ENCODE measurements at places on chromosomes 4 and X.

- DNase-seq: no peak
These were observed 29.5 kb downstream of the EGFL6 start for GRCh38 chrX:13598877-13599276.

DNA sequence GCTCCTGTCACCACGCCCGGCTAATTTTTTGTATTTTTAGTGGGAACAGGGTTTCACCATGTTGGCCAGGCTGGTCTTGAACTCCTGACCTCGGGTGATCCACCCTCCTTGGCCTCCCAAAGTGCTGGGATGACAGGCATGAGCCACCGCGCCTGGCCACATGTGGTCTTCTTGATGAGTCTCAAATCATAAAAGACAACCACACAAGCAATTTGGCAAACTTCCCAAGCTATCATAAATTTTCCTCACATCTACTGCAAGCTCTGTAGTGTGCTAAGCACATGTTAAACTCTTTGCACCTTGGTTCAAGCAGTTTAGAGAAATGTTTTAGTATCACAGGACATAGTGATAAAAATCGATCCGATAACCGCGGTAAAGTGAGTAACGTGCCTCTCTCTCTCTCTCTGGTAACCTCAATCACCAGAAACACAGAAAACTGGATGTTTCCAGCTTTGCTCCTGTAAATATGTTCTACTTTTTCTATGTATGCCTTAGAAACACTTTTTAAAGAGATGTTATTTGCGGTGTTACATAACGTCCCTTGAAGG, 256.8 kb downstream of the DHRSX start:
- no peak for DNase-seq

DNA sequence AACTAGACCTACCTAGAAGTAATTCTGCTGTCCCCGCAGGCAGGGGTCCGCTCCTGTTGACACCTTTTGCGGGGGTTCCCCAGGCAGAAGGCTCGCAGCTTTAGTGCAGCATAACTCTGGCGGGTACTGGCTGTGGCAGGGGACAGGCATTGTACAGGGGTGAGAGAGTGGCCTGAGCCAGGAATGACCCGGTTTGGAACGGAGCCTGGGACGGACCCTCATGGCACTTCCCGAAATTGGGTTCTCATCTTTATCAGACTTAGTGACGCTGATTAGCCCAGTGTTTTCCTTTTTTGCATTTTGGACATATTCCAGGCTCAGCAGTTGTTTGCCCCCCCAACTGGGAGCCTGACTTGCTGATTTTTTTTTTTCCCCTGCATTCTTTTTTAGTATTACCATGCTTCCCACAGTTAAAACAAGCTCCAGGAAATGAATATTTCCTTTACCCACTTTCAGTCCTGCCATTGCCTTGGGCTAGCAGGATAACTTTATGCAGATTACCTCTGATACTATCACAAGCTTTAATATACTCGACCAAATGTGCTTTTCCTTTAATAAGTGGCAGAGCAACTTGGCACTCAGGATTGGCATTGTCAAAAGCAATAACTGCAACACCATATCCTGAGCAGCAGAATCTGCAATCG, 55.8 kb upstream of the WDR1 start:
- no peak for DNase-seq

GRCh38 chr4:100422894-100423293, 94.9 kb downstream of the EMCN start:
- DNase-seq: no peak

DNA sequence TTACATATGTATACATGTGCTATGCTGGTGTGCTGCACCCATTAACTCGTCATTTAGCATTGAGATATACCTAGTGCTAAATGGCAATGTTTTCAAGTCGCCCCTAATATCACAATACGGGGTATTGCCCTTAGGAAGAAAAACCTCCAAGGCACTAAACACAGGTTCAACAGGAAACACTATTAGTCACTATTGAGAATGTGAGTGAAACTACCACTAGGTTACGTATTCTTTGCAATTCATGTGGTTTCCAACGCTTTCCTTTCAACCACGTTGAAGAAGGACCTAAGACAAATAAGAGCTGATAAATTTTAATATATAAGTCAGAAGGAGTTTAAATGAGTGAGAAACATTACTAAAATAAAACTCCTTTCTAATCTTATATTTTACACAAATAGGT, 134.7 kb upstream of the SPANXN4 start:
- no peak for DNase-seq

DNA sequence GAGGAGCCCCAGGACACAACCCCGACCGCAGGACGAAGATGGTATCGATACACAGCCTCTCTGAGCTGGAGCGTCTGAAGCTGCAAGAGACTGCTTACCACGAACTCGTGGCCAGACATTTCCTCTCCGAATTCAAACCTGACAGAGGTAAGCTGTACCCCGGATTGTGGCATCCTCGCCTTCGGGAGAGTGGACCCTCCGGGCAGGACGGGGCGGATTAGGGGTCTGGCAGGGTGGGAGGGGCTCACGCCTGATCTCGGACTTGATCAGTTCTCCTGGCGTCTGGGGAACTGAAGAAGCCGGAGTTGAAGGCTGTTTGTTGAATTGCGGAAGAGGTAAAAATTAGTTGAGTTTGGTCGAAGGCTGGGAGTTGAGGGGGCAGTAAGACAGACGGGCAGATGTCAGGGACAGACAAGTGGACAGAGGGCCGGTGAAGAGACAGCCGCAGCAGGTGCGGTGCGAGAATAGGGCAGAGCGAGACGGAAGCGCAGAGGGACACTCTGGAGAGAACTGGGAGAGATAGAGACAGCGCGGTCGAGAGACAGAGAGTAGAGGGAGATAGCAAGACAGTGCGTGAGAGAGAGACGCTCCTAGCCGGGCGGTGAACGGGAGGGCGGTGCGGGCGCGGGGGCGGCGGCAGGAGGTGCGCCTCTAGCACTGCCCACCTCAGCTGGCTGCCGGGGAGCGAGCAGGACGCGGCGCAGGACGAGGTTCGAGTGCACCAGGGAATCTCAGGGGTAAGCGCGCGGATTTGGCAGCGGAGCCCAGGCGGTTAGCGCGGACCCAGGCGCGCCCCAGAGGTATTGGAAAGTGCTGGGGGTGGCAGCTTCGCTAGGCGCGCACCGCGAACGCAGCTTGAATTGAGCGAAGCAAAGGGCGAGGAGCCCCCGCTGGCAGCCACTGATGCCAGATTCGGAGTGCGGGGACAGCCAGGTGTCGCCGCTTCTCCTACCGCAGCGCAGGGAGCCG, 23.9 kb downstream of the ARHGAP36 start:
- DNase-seq: no peak

DNA sequence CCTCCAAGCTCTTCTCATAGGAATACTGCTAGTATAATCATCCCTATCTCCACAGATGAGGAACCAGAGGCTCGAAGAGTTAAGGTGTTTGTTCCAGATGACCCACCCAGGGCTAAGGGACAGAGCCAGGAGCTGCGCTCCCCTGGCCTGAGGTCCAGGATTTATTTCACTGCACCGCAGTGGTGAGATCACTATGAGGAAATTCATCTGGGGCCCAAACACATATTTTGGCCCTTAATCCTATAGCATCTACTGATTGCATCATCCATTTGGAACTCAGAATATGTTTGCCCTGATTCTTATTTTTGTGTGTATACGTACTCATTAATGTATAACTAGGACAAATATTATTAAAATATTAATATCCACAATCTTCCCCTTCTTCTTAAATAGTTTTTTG, 100.1 kb upstream of the RBPJ start:
- no peak for DNase-seq

DNA sequence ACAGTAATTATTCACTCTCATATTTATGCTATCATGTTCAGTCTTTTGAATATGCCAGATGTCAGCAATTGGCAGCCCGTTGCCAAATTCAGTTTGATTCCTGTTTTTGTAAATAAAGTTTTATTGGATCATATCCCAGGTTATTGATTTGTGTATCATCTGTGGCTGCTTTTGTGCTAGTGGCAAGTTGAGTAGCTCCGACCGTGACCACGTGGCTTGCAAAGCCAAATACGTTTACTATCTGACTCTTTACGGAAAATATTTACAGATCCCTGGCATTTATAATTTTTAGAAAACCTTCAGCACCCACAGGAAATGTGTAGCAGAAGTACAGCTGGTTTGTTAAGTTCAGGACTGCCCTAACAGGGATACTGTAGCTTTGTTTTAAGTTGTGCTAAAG, 67.4 kb downstream of the VCX2 start:
- DNase-seq: no peak

- no peak for DNase-seq
These were observed 649.7 kb downstream of the GRID2 start for GRCh38 chr4:92953462-92953861.

GRCh38 chr4:2264481-2265041, 2.7 kb upstream of the MXD4 start:
- DNase-seq: no peak

DNA sequence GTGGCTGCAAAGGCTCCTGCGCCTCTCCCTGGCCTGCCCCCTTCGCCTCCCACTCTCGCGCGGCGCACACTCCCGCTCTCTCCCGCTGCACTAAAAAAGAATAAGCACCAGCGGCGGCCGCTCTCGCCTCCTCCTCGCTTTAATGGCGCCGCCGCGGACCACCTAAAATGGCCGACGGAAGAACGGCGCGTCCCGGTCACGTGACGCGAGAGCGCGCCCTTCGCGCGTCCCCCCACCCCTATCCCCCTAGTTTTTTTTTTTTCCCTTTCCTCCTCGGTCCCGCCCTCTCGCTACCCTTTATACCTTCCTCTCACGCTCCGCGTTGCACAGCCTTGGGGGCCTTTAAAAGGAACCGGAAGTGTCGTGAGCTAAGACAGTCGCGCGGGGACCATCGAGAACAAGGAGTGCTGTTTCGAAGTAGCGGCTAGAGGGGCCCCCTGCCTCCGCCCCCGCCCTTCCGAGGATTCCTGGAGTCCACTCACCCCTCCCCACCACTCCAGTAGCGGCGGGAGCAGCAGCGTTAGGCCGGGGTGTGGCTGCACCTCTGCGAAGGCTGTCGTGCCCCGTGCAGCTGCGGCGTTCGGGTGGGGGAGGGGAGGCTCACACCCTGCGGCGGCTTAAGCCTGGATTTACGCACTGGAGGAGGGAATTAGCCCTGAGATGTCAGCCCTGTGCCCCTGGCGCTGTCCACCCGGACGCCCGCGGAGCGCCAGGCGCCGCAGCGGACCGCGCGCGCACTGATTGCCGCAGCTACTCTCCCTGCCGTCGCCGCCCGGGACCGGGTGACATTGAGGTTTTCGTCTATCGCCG, at the start of gene HNRNPD:
Gene HNRNPD, minus strand, starts transcription at position 176 of the 810 bp plus-strand sequence. CDS start 313 bp downstream, outside the sequence.
- DNase-seq: peak; percentile 100

GRCh38 chrX:7191681-7192110, 43.7 kb upstream of the PUDP start:
- peak; percentile 35 for DNase-seq

DNA sequence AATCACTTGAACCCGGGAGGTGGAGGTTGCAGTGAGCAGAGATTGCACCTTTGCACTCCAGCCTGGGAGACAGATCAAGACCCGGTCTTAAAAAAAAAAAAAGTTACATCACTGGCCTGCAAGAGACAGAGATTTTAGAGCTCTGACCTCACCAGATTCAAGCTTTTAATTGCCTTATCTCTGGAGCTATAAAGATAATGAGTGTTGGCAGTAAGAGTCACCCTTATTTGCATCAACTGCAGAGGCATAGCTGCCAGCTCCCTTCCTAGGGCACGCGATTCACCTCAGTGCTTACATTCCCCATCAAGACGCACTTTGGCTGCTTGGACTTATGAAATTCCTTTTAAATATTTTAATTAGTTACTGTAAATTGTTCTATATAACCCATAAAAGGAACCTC, 12.5 kb upstream of the SPATA4 start:
- DNase-seq: no peak

- DNase-seq: peak; percentile 38
These were observed 531 bp downstream of the RUFY3 start for GRCh38 chr4:70722199-70722791.

DNA sequence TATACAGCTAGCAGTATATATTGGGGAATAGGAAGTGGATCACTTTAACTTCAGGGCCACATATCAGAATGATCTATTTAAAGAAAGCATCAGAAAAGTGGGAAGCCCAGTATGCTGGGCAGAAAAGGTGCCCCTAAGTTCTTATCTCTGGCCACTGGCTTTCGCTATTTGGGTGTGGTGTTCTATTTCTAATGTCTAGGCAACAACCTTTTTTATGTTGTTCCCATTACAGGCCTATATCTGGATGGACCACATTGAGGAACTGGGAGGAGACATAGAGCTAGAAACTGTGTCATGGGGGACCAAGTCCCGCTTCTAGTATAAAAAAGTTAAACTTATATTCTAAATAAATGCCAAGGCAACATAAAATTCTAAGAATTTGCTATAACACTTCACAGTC, 935.6 kb downstream of the PDHA2 start:
- no peak for DNase-seq

GRCh38 chrX:129908636-129909035, 2.7 kb downstream of the UTP14A start:
- no peak for DNase-seq

- no peak for DNase-seq
These were observed 660 bp upstream of the COL25A1 start for GRCh38 chr4:109303140-109303496.

DNA sequence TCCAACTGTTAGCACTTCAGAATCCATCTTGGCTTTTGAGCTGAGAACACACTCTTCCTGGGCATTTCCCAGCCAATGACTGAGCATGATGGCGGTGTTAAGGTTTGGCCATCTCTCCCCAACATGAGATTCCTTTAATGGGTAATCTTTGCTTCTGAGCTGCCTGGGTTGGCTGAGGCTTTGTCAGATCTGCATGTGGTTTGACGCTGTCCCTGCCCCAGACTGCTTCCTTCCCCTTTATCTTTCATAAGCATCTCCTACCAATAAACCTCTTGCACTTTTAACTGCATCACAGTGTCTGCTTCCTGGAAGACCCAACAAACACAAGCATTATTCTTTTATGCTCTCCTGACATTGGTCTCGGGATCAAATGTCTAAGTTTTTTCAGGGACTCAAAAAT, 31.5 kb upstream of the DIPK2B start:
- no peak for DNase-seq

DNA sequence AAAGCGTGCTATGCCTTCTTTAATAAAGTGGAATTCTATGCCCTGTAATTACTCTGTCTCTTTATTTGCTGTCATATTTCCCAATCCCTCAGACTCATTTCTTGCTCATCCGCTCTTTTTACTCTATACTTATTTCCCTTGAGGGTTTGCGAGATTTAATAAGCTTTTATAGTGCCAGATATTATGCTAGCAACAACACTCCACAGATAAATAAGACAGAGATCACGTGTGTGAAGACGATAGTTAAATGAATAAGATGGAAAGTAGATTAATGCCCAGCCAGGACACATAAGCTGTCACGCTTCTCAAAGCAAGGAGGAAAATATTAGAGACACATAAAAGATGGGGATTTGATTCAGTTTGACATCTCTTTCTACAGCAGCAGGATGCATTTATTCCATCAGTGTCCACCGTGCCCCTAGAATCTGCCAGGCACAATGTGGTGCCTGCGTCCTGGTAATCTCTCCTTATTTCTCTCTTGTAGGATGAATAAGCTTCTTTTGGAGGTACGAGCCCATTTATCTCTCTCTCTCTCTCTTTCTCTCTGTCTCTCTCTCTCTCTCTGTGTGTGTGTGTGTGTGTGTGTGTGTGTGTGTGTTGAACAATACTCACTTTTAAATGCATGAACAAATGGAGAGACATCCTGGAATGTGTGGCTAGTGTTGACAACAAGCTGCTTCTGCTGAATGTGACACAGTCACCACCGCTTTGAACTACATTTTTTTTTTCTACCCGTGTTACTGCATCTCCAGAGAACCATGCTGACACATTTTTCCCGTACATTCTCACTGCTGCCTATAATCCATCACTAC, 48.2 kb downstream of the TMEM156 start:
- no peak for DNase-seq

Data from WERI-Rb-1 (cell line).